Occipital lobe (tissue), 3 donors: ENCODE measurements at places on chromosomes 13 and 19.

- no peak for DNase-seq
Measured at GRCh38 chr19:34330116-34330515, 34.9 kb upstream of the GPI start.

- no peak for DNase-seq
Measured at GRCh38 chr13:34030782-34031181, 212.8 kb downstream of the RFC3 start.

GRCh38 chr19:8515317-8515716 lies 1.4 kb upstream of the ZNF414 start:
- no peak for DNase-seq

- no peak for DNase-seq
Measured at GRCh38 chr19:33465371-33465770, 56.2 kb downstream of the PEPD start.

GRCh38 chr13:73421310-73421912 lies 362.6 kb downstream of the KLF5 start:
- DNase-seq, result no peak
